H1 (cell line): ENCODE measurements at places on chromosomes 7 and 10.

DNA sequence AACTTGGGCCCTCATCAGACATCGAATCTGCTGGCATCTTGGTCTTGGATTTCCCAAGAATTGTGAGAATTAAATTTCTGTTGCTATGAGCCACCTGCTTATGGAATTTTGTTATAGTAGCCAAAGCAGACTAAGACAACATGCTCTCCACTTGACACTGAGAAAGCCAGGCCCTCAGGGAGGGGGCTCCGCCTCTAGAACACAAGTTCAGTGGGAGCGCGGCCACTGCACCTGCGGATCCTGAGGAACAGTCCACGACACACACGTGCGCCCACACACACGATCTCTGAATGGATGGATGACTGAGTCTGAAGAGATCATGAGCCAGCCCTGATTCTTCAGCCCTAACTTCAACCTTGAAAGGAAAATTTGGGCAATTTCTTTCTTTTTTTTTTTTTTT lies 73.7 kb downstream of the CTBP2 start:
- DNase-seq = no peak

GRCh38 chr10:80318742-80319141 lies 29.3 kb upstream of the MAT1A start:
- no peak for DNase-seq

DNA sequence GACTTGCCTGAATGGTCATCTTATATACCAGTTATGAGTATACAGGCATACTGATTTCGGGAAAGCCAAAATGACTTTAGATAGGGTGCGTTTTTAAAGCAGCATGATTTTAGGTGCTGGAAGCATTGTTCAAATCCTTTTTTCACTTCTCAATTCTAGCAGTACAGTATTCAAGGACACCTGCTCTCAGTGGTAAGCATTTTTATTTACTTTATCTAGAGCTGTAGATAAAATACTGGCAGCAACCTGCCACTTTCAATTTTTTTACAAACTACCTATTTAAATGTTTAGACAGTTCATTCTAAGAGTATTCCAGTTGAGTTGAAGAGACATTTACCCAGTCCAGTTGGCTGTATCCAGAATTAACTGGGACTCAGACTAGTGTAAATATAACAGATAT lies 33.6 kb downstream of the TMEM106B start:
- no peak for DNase-seq

DNA sequence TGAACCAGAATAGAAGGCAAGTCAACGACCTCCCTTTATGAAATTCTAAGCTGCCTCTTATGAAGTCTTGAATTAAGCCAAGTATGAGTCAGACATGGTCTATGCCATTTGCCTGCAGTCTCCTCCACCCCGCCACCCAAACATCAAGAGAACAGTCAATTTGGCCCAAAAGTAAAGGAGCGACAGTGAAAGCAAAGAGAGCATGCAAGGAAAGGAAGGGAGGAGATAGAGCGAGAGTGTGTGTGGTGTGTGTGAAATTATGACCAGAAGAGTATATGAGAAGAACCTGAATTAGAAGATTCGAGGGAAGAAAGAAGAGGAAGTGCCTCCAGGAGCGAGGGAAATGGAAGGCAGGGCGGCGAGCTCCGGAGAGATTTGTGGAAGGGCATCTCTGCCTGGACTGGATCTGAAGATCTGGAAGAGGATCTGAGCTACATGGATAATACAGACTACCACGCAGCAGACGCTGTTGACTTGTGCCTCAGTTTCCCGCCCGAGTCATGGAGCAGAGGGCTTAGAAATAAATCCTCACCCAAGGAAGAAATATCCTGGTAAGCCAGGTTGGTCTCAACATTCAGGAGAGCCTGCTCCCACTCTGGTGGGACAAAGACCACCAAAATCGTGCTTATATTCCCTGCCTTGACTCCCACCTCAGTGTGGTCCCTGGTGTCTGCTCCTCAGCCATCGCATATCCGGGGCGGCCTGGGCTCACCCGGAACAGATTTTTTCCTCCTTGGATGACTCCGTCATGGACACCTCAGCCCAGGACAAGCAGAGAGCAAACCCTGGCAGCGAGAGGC lies 459 bp downstream of the ZDHHC6 start:
- no peak for DNase-seq

- no peak for DNase-seq
Observed at GRCh38 chr7:32034052-32034451, 36.2 kb downstream of the PDE1C start.

DNA sequence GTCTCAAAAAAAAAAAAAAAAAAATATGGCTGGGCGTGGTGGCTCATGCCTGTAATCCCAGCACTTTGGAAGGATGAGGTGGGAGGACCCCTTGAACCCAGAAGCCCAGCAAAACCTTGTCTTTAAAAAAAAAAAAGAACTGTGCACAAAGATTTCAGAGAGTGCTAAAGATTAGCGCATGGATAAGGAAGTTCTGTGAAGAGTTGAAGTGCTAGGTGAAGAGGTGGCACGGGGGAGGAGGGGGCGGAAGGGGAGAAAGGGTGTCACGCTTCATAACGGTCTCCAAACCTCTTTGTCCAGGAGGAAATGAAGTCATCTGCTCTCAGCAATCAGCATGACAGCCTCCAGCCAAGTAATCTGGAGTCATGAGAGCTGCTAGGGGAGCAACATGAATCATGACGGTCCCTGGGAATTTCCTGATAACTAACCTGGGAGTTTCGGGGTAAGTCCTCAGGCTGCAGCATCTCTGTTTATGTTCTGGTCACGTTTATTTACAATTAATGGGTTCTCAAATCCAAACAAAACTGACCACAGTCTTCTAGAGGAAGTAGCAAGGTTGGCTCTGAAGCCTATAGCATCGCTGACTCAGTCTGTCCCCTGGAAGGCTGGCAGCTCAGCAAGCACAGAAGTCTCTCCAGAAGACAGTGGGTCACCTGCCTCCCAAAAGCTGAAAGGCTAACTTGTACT lies 1.9 kb upstream of the PLAU start:
- no peak for DNase-seq

DNA sequence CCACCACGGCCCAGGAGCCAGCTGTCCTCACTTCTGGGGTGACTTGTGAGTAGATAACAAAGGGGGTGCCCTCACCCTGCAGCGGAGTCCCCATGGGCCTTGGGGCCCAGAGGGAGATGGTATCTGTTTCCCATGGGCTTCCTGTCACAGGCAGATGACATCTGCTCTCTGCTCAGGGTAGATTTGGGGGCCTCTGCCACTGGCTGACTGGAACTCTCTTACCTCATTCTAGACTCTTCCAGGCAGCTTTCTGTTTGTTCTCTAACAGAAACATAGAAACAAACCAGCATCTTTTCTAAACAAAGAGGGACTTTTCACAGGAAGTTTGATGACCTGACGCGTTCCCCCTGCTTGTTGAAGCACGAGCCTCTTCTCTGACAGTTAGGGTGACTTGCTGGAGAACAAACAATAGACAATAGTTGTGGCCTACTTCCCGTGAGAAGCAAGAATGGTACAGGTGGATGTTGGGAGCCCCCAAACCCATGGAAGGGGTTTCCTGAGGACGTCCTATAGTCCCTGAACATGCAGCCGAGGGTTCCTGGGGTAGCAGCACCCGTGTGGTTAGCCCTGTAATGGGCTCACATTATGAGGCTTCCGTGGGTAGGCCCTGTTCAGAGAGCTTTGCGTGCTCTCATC lies 61.6 kb downstream of the GRK5 start:
- DNase-seq = no peak

GRCh38 chr7:50644114-50644513 lies 78.9 kb upstream of the DDC start:
- no peak for DNase-seq

GRCh38 chr7:103771294-103771693 lies 218.2 kb downstream of the RELN start:
- no peak for DNase-seq

GRCh38 chr10:117677890-117678500 lies 135.4 kb downstream of the EMX2 start:
- DNase-seq = no peak

DNA sequence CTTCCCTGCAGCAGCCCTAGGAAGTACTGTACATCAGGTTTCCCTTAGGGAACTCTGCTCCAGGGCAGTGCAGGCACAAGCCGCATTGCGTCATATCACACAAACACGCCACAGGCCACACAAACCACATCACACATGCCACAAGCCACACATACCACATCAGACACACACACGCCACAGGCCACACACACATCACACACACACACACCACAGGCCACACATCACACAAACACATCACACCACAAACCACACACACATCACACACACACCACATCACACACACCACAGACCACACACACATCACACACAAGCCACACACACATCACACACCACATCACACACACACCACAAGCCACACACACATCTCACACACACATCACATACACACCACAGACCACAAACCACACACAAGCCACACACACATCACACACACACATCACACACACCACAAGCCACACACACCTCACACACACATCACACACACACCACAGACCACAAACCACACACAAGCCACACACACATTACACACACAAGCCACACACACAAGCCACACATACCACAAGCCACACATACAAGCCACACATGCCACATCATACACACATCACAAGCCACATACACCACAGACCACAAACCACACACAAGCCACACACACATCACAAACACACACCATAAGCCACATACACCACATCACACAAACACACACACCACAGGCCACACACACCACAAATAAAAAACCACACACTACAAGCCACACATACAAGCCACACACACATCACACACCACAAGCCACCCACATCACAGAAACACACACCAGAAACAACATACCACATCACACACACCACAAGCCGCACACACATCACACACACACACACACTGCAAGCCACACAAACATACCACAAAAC lies 53.4 kb downstream of the TMEM209 start:
- DNase-seq = no peak

GRCh38 chr10:1660386-1660785 lies 76.9 kb downstream of the ADARB2 start:
- DNase-seq = no peak

- DNase-seq = no peak
Observed at GRCh38 chr10:76126607-76127527, 695.4 kb downstream of the LRMDA start.

GRCh38 chr7:128840326-128841170 lies 10.3 kb downstream of the FLNC start:
- no peak for DNase-seq

DNA sequence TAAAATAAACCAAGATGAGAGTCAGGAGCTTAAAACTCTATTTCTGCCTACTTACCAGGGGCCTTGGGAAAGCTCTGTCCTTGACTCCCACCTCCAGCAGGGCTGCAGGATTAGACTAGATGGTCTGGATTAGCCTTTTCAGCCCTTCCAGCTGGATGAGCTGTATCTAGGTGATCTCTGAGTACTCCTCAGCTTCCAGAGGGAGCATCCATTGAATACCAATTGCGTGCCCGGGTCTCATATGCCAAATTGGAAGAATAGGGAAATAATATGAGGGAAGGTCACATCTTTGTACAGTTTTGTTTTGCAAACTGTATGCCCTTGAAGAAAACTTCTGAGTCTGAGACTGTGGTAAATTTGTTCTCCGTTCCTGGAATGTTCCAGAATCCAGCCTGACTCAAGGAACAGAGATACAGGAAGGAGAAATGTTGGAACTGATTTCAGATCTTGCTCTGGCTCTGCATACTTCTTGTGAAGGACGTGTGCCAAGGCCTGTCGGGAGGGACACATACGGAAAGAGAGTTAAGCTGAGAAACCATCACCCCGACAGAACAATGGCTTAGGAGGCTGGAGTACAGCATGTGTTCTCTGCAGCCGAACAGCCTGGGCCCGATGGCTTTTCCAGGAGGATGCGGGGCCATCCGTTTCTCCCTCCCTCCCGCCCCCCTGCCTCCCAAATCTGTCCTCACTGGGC lies 44.9 kb downstream of the MINDY4 start:
- DNase-seq = peak; percentile 35

- DNase-seq = no peak
Observed at GRCh38 chr7:65463184-65463583, 89.5 kb downstream of the ZNF92 start.

DNA sequence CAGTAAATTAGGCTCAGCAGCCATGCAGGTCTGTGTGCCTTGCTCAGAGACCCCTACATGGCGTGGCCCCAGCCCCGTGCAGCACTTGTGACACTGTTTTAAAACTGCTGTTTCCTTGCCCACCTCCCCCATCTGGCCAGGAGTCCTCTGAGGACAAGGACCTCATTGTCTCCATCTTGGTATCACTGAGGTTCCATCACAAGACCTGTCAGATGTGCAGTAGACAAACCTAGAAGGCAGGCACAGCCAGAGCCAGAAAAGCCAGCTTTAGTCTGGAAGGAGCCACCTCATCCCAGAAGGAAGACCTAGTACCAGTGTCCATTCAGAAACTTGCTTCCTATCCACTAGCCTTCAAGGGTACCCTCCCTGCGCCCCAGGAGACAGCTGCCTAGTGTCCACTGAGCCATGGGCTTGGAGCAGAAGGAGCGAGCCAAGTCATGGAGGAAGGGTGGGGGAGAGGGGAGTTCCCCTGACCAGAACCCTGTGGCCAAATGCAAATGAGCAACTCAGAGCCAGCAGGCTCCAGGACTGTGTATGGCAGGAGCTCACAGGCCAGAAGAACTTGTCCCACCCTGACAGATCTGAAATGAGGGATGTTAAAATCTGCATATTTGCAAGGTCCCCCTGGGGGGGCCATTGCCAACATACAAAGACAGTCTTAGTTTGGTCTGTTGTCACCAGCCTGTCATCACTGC lies 176.1 kb downstream of the SH3PXD2A start:
- no peak for DNase-seq

DNA sequence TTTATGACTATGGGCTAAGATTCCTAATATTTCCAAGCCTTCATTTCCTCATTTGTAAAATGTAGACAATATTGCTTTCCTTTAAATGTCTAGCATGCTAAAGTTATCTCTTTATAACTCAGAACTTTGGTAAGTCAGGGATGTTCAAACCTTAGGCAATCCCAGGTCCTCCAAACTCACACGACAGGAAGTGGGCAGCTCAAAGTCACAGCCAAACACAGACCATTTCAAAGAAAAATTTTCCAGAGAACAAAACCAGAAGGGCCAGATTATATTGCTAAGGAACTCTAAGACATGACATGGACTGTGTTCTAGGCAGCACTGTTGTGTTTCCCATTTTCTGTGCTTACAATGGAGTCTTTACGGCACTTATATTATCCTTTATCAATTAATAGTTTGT lies 87.8 kb upstream of the DYNC1I1 start:
- DNase-seq = no peak

DNA sequence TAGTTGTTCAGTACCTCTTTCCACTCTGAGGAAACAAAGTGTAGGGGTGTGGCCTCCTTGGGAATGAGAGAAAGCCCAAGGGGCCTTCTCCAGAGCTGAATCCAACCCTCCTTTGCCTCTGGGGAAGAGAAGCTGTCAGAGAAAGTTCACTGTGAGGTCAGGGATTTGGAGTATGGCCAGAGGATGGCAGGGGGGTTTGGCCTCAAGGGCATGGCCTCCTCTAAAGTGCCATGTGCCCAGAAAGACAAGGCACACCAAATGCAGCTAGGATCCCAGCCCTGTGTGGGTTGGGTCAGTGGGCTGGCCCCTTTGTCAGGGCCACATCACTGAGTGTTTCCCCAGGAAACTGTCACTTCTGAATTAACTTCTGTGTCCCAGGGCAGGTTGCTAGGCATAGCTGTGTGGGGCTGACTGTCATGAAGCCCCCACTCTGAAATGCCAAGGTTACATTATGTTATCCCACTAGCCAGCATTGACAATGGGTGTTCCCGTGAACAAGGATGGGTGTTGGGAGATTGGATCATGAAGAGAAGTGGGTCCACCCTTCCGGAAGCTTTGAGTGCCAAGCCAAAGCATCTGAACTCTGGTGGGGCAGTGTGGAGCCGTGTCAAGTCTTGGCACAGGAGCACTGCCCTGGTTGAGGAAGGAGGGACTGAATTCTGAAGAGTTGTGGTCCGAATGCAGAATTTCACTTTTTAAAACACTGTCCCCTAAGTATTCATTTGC lies 123.3 kb downstream of the ZMIZ1 start:
- DNase-seq = no peak

- DNase-seq = no peak
Observed at GRCh38 chr7:149196705-149197171, 1.4 kb downstream of the ZNF282 start.
